ENCODE measurements at places on chromosomes 2 and 18.

DNA sequence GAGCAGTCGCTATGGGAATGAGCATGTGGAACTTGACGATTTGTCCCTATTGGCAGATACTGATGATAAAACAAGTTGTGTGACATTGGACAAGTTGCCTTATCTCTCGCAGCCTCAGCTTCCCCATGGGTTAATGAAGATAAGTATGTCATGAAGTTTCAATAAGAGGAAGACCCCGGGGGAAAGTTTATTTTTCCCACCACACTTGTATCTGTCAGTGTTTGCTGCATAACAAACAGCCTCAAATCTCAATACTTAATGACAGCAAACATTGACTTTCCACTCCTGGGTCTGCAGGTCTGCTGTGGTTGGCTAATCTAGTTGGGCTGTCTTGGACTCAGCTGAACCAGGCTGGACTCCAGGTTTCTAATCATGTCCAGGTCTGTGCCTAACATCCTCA, 45.8 kb downstream of the INPP5D start:
- no peak for DNase-seq

DNA sequence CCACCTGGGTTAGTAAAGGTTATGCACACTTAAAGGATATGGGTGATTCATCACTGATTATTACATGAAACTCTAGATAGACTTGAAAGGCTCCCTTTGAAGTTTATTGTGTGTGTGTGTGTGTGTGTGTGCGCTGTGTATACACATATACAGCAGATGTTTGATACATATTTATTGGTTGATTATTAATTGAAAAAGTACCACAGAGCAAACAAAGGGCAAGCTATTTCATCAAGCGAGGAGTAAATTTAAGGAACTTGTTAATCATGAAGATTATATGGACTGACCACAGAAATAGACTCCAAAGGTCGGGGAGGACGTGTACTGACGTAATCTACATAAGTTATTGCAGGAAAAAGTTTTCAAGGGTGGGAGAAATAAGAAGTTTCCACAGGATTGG, 617.4 kb upstream of the POU3F3 start:
- no peak for DNase-seq

DNA sequence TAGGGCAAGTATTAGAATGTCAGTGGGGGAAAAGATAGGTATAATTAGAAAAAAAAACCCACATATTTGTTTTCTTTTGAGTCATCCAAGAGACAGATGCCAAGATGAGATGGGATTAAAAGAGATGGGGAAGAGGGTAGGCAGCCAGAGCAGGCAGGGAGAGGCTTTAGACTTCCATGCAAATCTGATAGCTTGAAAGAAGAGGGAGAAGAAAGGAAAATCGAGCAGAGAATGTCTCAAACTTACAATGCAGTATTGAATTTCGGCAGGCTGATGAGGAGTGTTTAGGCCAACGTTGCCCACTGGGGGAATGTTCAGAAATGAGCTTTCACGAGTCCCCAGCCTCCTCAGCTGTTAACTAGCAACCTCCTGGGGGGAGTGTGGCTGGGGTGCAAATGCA, 91.3 kb downstream of the SPATS2L start:
- DNase-seq = no peak

- DNase-seq = peak; percentile 33
Measured at GRCh38 chr2:237159006-237159911, 73.6 kb downstream of the COPS8 start.

DNA sequence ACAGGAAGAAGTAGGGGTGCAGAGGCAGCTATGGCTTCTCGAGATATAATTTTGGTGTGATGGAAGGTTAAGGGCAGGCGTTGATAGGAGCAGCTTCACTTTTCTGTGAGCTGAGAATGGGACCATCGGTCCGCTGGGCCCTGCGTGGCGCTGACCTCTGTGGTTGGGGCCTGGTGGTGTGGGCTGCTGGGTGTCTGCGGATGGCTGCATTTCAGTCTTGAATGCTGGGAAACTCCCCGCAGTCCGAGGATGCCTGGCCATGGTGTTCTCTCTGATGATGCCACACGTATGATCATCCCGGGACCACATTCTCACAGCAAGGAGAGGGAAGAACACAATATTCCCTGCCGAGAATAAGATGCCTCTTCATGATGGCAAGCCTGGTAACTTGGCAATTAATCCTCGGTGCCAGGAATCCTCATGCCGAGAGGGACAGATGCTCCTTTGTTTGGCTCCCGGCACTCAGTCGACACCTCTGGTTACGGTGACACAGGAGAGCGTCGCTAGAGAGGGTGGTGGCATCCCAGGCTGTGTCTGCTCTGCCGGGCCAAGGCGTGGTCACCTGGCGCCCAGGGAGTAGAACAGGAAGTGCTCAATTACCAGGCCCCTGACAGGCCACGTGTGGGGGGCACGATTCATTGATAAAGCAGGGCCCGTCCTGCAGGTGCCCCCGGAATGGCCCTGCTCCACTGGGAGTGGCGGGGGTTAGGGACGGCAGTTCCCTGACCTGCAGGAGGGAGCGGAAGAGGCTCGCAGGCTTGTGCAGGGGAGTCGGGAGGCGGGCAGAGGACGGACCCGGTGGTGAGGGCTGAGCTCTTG, 119.4 kb upstream of the CTDP1 start:
- DNase-seq = no peak

GRCh38 chr2:19478409-19478808, 120.0 kb upstream of the OSR1 start:
- no peak for DNase-seq

GRCh38 chr2:8761529-8762164, 75.8 kb downstream of the KIDINS220 start:
- DNase-seq = peak; percentile 47

DNA sequence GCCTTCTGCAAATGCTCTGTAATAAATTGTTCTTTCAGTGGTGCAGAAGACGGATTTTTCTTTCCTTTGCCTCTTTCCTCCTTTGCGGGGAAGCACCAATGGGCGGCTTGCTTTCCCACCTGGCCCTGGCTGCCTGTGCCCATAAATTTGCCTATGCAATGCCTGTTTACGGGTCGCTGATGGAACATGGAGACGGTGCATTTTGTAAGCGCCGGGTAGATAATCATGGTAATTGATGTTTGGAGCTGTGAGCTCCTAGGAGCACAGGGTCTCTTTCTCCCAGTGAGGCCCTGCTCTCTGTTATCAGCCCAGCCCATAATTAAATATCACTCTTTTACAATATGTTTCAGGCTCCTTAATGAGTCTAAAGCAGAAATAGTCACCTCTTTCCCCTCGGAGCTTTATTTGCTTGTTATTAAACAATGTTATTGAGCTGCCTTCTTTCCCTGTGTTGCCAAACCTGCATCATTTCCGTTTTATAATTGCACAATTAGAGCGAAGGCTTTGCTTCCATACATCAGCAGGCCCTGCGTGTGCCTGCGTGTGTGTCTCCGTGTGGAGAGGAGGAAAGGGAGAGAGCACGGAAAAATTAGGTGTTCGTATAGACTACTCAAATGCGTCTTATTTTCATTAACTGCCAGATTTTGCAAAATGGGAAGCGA, 437.4 kb upstream of the POU3F3 start:
- DNase-seq = no peak

DNA sequence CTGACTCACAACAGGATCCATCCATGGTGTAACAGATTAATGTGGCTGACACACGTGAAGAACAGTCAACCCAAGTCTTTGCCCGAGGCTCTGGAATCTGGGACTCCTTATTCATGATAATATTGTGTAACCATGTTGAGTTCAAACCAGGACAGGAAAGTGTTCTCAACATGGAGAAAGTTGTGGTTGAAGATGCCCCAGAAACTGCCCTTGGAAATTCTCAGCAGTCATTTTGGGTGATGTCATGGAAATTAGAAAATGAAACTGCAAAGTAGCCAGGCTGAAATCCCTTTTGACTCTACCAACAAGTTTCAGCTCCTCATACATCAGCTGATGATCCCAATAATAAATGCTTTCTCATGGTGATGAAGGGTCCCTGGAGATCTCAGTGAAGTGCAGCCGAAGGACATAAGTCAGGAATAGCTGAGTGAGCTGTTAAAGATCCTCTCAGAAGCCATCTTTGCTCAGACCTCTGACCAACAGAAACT, 307.7 kb downstream of the TNS1 start:
- DNase-seq = no peak

- no peak for DNase-seq
Measured at GRCh38 chr2:20080839-20081415, 29.5 kb upstream of the LAPTM4A start.

- DNase-seq = peak; percentile 77
Measured at GRCh38 chr18:11310476-11311086, 161.2 kb upstream of the PIEZO2 start.

DNA sequence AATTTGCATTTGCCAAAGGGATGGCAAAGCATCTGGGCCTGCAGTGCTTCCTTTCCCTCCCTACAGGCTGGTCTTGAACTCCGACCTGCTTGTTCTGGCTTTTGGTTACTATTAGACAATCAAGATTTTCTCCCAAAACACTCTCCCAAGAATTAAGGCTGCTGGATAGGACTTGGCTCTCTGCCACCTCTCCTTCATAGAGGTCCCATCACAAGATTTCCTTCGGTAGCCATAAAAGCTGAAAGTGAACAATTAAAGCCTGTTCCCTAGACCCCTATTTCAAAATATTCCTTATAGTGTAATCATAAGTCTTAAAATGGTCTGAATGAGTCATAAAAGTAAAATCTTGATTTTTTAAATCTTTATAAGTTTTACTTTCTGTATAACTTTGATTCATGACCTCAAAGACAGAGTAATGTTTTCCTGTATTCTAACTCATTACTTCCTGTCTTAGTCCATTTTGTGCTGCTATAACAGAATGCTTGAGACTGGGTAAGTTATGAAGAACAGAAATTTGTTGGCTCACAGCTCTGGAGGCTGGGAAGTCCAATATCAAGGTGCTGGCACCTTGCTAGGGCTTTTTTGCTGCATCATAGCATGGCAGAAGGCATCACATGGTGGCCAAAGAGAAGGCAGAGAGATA, 37.8 kb upstream of the TNP1 start:
- DNase-seq = no peak

- peak; percentile 93 for DNase-seq
Measured at GRCh38 chr2:63841254-63842022, at the start of gene UGP2. UGP2 (plus strand) TSS chr2:63841896; CDS start chr2:63842186, 290 bp downstream.

- DNase-seq = no peak
Measured at GRCh38 chr18:60259052-60259681, 113.4 kb downstream of the MC4R start.
